ENCODE measurements at places on chromosomes 7 and 10.

DNA sequence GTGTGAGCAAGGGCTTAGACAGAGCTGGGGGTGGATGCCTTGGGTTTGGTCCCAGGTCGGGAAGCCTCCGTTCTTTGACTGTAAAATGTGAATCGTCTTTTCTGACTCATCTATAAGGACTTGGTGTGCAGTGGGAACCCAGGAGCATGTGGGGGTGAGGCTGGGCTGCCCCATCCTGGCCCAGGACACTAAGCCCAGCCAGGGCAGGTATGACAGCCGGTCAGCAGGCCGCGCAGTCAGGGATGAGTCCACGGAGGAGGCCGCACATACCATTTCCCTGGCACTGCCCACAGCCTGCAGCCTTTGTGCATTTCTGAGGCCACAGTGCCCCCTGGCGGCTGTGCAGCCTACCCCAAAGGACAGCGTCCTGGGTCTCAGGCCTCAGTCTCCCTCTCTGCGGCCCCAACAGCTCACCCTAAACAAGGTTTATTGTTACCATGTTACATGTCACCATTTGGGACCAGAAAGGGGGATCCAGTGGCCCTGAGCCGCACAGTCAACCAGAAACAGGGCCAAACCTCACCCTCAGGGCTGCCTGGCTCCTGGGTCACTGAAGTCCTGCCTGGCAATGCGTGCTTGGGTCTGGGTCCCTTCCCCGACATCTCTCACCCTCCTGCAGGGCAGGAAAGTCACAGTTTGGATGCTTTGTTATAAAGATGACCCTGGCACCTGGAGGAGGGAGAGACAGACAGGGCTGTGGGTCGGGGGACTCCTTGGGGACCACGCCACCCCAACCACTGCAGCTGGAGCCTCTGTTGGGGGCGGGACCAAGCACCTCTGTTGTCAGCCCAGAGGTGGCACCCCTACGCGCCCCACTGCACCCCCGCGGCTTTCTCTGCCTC, 14.4 kb upstream of the SH2B2 start:
- DNase-seq, result peak; percentile 73

- DNase-seq, result no peak
These were observed 186.1 kb downstream of the SRPK2 start for GRCh38 chr7:105202616-105203015.

- no peak for DNase-seq
These were observed 35.5 kb downstream of the ARL4A start for GRCh38 chr7:12722636-12723605.

DNA sequence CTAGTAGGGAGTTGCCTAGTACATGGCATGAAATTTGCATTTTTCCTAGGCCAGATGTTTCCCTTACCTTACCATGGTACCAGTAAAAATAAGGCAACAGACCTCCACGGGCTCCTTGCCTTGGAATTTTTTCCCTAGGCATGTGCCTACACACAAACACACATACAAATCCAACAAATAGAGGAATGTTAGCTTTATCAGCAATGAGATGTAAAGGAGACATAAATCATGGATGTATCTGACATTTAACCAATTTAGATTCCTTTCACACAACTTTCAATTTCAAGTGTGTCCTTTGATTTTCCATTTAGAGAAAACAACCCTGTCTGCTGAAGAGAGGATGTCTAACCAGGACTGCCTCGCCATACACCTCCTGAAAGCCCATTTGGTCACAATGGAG, 209.7 kb upstream of the SP4 start:
- no peak for DNase-seq

- no peak for DNase-seq
These were observed 417.1 kb upstream of the KLF6 start for GRCh38 chr10:4201866-4202825.

DNA sequence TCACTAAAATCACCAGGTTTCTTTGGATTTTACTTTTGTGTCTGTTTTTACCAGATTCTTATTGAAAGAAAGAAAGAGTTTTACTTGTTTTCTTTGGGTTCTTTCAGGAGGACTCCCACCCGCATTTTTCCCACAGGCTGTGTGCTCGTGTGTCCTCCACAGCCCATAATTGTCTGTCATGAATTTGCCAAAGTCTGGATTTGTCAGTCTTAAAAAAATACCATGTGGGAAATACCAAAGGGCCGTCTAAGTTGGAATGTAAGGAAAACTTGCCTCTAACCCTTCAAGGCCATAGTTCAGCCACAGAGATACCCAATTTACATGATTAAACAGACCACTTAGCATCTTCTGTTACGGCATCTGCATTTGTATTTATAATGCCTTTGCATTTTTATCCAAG, 41.3 kb upstream of the INHBA start:
- DNase-seq, result no peak

DNA sequence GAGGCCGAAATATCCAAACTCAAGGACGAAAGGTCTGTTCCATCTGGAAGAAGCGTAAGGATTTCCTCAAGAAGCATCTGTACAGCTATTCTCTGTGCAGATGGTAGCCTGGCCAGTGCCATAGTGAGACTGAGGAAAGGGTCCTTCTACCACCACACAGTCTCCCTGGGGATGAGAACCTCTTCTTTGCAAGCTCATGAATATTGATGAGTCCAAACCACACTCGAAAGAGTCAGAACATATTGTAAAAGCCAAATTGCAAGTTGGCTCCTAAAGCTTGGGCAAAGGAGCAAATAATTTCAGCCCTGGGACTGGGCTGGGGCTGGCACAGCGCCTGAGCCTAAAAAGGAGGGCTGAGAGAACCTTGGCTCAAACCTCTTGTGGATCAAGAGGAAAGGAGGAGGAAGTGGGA, 66.1 kb upstream of the PIP4K2A start:
- no peak for DNase-seq

GRCh38 chr10:43125881-43126731, 12.1 kb upstream of the CSGALNACT2 start:
- DNase-seq, result no peak

GRCh38 chr7:27554826-27555225, 107.9 kb downstream of the HIBADH start:
- DNase-seq, result no peak

- no peak for DNase-seq
These were observed 150.4 kb upstream of the SMIM30 start for GRCh38 chr7:113268757-113269156.

DNA sequence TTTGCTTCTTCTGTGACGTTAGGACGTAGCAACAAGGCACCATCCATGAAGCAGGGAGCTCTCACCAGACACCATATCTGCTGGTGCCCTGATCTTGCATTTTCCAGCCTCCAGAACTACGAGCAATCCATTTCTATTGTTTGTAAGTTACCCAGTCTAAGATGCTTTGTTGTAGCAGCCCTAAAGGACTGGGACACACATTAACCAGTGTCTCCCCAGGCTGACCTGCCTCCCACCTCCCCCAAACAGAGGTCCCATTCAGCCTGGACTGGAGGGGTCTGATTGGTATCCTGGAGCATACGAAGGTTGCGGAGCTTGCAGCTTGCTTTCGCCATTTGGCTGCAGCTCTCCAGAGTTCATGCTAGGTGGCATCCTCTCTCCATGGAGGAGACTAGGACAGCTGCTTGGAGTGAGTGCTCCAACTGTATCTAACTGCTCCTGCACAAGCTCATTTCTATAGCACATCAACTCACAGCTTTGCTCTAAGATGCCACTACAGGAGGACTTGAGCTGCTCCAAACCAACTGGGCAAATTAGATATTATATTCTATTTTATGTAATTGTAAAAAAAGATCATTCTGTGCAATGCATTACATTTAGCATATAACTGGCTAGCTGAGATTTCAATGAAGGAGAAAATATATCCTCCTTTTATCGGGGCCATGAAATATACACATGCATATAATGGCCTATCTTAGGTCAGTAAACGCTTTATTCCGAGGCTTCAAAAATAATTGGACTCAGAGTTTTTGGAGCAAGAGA, 8.0 kb upstream of the GRK5 start:
- peak; percentile 18 for DNase-seq

GRCh38 chr7:2152646-2153045, 80.1 kb downstream of the MAD1L1 start:
- no peak for DNase-seq

DNA sequence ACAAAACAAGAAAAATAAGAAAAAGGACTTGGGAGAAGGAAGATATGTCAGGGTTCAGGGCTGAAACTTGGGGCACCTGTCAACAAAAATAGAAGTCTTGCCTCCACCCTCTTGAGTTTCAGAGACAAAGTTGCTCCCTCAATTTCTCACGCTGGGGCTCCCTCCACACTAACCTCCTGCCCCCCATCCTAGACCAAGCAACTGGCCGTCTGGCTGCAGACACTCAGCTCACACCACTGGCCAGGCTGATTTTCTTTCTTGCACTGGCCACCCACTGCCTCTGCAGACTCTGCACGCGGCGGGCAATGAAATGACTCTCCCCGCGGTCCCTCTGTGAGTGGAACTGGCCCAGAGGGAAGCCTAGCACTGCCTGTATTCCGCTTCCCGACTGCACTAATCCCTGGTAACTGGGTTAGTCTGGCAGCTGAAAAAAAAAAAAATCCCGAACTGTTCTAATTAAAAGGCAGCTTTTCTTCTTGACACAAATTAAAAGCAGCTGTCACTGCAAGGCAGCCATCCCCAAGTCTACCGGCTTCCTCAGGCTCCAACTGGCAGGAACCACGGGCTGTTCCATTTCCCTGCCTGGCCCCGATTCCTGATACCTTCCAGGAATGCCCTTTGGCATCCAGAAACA, 83.5 kb downstream of the SPDYE5 start:
- DNase-seq, result no peak

GRCh38 chr10:33519130-33519860, 184.8 kb upstream of the NRP1 start:
- DNase-seq, result no peak

- DNase-seq, result no peak
These were observed 233.8 kb downstream of the KCNMA1 start for GRCh38 chr10:77403761-77404160.

- DNase-seq, result no peak
These were observed 85.1 kb downstream of the HIPK2 start for GRCh38 chr7:139692723-139693122.

DNA sequence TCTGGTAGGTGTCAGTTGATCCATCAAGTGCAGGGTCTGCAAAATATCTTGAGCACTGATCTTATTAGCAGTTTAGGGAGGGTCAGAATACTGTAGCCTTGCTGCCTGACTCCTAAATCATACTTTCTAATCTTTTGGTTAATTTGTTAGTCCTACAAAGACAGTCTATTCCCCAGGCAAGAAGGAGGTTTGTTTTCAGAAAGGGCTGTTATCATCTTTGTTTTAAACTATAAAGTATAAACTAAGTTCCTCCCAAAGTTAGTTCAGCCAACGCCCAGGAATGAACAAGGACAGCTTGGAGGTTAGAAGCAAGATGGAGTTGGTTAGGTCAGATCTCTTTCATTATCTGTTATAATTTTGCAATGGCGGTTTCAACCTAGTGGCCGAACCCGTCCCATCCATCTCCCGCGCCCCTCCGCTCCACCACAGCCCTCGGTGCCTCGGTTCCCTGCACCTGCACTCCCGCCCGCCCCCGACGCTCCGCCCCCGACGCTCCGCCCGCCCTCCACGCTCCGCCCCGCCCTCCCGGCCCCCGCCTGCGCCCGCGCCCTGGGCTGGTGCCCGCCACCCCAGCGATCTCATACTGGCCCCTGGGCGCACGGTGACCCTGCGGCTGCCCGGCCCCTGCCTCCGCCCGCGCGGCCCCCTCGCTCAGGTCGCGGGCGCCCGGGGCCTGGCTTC, at the start of gene ADCK2:
Gene ADCK2 (plus strand): TSS at position 564 of the 681 bp plus-strand sequence. CDS start 386 bp downstream, outside the sequence.
- peak; percentile 43 for DNase-seq

GRCh38 chr7:114008696-114009095, 89.9 kb upstream of the PPP1R3A start:
- DNase-seq, result no peak

- no peak for DNase-seq
These were observed 292.0 kb upstream of the AOAH start for GRCh38 chr7:37016064-37016878.

DNA sequence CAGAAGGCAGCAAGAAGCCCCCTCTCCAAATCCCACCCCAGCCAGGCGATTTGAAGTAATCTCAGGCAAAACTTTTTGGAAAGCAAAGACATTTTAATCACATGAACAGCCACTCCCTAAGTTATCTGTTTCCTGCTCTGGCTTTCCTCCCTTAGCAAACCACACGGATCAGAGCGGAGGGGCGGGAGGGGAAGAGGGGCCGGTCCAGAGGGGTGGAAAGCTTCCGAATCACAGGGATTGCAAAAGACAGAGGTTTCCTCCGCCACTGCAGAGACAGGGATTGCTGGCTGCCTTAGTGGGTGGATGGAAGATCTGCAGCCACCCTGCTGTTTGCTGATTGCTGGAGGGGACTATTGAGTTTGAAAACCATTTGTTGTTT, 41.2 kb downstream of the ZCCHC24 start:
- DNase-seq, result no peak

GRCh38 chr10:117132751-117133231, 5.3 kb downstream of the VAX1 start:
- no peak for DNase-seq

GRCh38 chr10:116146372-116147140, 126.5 kb downstream of the GFRA1 start:
- no peak for DNase-seq

DNA sequence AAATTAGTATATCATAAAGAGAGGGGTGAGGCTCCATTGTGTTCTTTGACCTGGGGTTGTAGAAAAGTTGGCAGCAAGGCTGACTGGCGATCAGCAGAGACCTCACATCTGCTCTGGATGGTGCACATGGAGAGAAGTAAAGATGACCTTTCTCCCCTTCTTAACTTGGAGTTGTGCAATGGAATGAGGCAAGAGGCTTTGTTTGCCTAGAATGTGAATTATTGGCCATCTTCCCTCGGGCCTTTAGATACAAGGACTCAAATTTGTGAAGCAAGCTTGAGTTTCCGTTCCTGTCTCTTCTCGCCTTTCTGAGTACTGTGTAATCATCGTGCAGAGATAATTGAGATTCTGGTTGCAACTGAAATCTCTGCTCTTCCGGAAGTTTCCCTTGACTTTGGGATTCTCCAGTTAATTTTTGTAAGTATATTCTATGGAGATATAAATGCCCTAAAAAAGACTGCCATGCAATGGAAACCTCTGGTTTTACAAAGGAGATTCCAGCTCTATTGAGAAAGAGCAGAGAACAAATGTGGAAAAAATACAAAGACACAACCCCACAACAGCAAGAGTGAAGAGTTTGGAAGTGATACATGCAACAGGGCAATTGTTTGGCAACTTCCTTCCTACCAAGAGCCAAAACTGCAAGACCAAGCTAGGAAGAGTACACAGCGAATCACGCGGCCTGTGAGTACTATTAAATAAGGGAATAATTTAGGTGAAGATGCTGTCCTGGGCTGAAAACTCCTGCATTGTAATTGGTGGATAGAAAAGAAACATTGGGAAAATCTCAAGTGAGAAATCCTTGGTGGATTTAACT, 542.3 kb upstream of the NRP1 start:
- no peak for DNase-seq

DNA sequence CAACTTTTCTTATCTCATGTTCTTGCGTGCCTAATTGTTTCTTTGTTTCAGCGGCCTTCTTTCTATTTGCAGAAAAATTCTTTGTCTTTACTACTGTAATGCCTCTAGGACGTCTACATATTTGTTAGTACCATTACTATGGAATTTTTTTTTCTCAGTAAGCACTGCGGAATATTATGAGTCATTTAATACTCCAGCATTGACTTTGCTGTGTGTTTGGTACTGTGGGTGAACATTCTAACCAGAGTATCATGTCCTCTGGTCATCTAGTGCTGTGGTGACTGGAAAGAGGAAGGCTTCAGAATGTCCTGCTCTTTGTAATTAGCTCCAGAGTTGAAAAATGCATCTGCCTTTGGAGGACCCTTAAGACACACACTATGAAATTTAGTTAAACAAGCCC, 58.5 kb upstream of the FERD3L start:
- DNase-seq, result no peak

- no peak for DNase-seq
These were observed 4.6 kb downstream of the BHLHA15 start for GRCh38 chr7:98215561-98216495.
